SK-MEL-5 (cell line): ENCODE measurements at places on chromosomes 1 and 21. TPM values are rescaled to one million over a fixed set of nuclear protein-coding genes. Genes with fewer than 3 reads are reported as not detected.

GRCh38 chr1:197343663-197344273, 75.7 kb downstream of the CRB1 start:
- DNase-seq = no peak

GRCh38 chr21:46046471-46046870, 51.4 kb upstream of the COL6A2 start:
- no peak for DNase-seq

- DNase-seq = no peak
Observed at GRCh38 chr1:40535732-40536131, 4.3 kb downstream of the ZNF684 start.

DNA sequence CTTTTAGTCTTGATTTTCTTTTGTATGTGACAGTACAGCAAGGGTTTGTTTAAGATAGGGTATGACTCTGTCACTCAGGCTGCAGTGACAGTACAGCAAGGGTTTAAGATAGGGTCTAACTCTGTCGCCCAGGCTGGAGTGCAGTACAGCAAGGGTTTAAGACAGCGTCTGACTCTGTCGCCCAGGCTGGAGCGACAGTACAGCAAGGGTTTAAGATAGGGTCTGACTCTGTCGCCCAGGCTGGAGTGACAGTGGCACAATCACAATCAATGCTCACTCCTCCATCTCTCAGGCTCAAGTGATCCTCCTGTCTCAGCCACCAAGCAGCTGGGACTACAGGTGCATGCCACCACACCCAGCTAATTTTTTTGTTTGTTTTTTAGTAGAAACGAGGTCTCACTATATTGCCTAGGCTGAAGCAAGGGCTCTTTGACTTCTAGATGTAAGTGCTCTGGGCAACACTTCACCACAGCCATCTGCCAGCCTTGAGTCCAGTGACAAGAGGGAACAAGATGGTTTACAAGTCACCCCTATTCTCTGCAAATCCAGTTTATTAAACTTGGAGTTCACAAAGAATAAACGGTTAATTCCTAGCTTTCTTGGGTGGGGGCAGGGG, 965 bp upstream of the SH2D5 start:
- DNase-seq = no peak

DNA sequence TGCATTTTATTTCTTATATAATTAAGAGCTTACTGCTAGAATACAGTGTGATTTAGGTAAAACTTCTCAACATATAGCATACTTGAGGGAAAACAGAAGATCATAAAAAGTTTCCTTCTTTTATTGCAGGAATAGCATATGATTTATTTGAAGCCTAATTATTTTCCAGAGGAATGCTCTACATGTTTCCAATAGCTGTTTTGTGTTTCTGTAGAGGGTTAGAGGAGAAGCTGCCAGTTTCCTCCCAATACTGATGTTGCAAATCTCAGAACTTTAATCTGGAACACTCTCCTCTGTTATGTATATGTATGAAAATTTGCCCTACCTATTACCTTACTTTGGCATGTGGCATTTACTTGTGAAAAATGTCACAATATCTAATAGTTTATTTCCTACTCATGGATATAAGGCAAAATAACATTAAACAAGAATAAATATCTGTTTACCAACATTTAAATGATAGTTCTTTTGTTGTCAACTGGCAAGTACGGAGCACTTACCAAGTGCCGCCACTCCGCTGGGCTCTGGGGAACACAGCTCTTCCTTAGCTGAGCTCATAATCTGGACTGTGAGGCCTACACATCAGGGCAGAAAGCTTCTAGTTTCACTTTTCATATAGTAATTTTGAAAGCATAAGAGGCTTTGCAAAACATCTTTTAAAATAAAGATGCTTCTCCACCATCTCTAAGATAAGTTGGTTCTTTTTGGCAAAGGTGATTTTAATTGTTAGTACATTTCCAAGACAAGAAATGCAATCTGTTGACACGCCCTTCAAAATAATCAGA, 239.8 kb upstream of the C1orf105 start:
- no peak for DNase-seq

DNA sequence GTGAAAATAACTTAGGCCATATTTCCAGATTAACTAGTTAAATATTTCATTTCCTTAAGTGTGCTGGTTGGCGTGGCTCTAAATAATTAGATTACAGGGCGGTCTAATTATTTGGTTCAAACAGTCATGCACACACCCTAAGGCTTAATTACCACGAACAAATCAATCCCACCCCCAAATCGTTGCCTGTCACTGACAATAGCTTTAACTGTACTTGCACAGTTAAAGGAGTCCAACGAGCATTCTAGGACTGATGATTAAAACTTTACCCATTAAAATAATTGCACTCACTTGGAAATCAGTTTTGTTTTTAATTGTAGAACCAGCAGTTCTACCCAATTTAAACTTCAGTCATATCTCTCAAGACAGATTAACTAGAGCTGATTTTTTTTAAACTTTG, 1.5 kb upstream of the POU2F1 start:
- no peak for DNase-seq

GRCh38 chr1:2592672-2593071, 6.1 kb downstream of the PRXL2B start:
- no peak for DNase-seq

DNA sequence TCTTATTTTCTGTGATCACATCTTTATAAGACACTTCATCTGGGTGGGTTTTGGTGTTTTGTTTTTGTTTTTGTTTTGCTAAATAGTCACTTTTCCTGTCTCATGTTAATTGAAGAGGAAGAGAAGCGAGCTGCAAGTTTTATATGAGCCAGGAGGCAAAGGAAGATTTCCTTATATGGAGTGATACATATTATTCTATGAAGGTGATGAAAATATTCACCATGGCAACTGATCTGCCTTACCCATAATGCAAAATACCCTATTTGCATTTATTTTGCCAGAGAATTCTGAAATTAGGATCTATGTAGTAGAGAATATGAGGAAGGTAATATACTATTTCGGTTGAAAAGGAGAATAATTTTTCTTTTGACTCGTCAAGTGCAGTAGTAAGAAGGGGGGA, 13.9 kb downstream of the CXADR start:
- no peak for DNase-seq

DNA sequence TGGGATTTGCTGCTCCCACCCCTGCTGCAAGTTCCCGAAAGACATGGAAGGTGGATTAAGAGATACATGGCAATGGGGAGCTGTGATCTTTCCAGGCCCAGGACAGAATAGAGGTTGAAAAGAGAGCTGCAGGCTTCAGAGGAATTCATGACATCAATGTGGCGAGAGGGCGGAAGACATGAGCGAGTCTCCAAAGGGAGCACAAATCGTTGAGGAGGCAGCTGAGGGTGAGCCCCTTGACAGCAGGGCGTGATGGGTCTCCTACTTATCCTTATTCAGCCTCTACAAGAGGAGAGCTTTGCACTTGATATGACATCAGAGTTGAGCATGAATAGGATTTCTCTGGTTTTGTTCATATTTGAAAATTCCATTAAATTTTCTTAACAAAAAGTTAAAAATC, 45.5 kb upstream of the TACSTD2 start:
- no peak for DNase-seq

DNA sequence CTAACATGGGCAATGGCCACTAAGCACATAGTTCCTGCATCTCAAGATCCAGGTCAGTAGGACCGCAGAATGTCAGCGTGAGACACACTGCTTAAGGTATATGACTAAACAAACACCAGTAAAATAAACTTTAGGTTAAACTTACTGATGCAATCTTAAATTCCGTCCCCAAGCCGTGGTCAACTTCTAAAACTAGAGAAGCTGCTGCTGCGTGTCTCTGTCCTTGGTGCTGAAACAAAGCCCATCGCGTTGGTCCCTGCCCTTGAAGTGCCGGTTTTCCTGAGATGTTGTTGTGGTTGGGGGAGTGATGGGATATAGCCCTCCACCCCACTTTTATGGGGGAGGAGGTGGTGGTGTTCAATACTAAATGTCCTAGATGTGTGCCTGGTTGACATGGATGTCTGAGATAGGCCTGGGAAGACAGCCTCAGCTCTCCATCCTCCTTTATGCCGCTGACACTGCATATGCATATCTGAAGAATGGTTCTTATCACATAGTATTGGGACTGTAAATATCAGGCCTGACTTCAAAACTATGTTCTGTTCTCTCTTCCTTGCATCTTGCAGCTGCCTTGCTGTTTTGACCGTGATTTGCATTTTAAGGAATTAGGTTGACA, 72.0 kb upstream of the KCNA3 start:
- DNase-seq = peak; percentile 28

GRCh38 chr1:174825806-174826205, 173.9 kb upstream of the CACYBP start:
- no peak for DNase-seq

DNA sequence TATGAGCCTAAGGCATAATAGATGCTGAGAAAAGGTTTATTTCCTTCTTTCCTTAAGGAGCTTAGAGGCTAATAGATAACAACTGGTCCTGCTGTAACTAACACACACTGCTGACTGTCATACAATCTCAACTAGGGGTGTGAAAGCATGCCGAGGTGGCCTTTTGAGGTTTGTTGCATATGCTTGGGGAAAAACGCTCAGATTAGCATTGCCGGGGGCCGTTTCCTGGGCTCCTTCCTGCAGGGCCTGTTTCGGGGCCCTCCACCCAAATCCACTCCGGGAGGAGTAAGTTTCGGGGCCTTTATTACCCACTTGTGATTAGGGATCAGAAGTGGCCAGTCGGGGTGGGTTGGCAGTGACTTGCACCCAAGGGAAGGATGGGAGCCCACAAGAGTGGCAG, 27.2 kb upstream of the RCSD1 start:
- no peak for DNase-seq

DNA sequence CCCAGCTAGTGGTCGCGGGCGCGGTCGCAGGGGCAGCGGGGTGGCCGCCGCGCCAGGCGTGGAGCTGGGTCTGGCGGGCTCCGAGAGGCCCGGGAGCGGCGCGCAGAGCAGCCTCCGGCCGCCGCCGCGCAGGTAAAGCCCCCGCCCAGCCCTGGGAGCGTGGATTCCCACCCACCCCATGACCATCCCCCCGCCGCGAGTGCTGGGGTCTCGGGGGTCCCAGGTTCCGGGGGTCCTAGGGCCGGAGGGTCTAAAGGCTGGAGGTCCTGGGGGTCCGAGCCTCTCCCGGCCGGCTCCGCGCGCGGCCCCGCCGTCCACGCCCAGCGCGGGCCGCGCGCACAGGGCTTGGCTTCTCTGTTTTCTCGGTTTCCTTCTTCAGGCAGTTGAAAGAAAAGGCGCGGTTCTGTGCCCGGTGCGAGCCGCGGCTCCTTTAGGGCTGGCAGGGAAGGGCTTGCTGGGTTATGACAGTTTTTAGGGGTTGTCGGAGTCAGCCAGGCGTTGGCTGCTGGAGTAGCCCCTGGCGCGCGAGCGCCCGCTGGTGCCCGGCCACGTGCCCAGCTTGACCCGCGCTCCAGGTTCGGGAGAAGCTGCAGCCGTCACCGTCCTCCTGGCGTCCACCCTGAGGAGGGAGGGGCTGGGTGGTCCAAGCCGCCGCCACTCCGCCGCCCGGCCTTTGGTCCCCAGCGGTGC, 359 bp downstream of the LRRC3 start:
- DNase-seq = peak; percentile 19

Gene ANKRD45
- total RNA-seq = 0.11 TPM in 1 of 2 replicates, not detected in the other

Gene GAS5
- 588 and 660 TPM in 2 replicates for total RNA-seq

Gene FAM78B
- 3.1 and 4.5 TPM in 2 replicates for total RNA-seq

Gene TBX15
- total RNA-seq = 0.18 and 0.64 TPM in 2 replicates

Gene AKIRIN1
- total RNA-seq = 88.1 and 93.9 TPM in 2 replicates

Gene ATP6V1G3
- not detected in 2 replicates for total RNA-seq

Gene RNF11
- 103 and 110 TPM in 2 replicates for total RNA-seq
